ENCODE measurements at places on chromosomes 16 and 17.

- DNase-seq: no peak
These were observed 4.4 kb upstream of the SNX29 start for GRCh38 chr16:11972128-11972527.

DNA sequence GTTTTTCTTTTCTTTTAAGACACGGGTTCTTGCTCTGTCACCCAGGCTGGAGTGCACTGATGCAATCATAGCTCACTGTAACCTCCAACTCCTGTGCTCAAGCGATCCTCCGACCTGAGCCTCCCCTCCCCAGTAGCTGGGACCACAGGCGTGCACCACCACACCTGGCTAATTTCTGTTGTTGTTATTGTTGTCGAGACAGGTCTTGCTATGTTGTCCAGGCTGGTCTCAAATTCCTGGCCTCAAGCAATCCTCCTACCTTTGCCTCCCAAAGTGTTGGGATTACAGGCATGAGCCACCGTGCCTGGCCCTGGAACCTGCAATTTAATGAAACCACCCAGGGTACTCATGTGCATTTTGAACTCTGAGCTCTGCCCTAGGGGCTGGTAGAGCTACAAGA lies 24.1 kb downstream of the JUP start:
- DNase-seq: no peak

- no peak for DNase-seq
These were observed 178.0 kb upstream of the DYNLRB2 start for GRCh38 chr16:80362816-80363215.

DNA sequence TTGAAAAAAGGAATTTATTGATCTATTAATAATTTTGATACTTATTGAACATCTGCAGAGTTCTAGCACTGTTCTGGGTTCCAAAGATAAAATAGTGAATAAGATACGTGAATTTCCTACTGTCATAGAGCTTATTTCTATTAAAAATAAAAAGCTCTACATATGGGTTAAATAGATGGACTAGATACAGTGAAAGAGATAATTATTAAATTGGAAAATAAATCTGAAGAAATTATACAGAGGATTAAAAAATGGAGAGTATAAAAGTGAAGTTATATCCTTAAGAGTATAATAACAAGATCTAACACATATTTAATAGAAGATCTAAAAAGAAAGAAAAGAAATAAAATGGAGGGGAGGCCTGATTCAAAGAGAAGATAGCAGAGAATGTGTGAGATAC lies 10.1 kb upstream of the ABCA5 start:
- DNase-seq: no peak

DNA sequence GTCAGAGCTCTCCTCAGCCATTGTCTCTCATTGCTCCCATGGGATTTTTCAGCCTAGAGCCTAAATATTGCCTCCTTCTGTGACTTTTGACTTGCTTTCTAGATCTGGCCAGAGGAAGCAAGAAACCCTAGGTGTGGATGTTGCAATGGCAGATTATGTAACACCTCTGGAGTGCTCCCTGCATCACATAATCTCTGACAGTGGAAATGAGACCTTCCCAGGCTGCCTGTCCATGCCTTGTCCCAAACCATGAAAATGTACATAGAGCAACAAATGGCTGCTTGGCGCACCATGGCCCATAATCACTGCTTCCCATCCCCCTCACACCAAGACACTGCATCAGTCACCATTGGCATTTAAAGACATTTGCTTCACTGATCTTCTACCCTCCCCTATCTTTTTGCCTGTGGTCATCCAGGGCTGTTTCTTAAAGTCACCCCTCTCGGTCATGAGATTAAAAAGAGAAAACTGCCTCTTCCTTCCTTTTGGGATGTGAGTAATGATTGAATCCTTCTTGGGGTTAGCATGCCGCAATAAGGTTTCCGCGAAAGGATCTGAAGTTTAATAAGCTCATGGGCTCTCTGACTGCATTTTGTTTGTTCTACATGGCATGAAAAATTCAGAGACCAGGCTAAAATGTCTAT lies 34.2 kb upstream of the CCL2 start:
- DNase-seq: no peak

- DNase-seq: no peak
These were observed 35.7 kb downstream of the PECAM1 start for GRCh38 chr17:64354824-64355535.

GRCh38 chr16:11727796-11728543 lies 14.7 kb downstream of the TXNDC11 start:
- DNase-seq: no peak

DNA sequence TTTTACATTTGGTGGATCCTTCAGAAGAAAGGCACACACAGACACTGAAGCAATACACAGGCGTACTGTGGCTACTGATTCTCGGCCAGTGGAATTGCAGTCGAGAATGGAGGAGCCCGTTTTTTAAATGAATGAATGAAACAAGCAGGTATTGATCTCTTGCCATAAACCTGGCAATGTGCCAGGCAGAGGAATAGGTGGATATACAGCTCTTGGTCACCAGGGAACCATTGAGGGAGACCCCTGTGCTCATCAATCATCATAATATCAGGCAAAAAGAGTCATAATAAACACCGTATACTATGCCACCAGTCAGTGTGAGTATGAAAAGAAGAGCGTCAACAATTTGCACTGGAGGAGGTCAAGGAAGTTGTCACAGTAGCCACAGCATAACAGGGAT lies 140.3 kb upstream of the FOXF1 start:
- DNase-seq: no peak

- no peak for DNase-seq
These were observed 2.1 kb downstream of the SPAG9 start for GRCh38 chr17:51118330-51119195.

DNA sequence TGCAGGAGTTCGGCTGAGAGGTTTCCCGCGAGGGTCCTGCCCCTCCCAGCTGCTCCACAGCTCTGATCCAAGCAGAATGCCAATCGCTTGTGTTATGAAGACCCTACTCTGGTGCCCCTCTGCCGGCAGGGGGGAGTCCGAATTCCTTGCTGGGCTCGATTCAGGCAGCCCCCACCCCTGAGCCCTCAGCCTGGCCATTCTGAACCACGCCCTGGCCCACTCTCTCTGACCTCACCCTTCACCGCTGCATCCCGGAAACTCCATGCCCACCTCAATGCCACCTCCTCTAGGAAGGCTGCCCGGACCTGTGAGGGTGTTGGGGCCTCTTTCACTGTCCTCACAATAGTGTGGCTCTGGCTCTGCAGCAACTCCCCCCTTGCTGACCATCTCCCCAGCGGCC lies 7.9 kb upstream of the UBE2I start:
- DNase-seq: no peak

DNA sequence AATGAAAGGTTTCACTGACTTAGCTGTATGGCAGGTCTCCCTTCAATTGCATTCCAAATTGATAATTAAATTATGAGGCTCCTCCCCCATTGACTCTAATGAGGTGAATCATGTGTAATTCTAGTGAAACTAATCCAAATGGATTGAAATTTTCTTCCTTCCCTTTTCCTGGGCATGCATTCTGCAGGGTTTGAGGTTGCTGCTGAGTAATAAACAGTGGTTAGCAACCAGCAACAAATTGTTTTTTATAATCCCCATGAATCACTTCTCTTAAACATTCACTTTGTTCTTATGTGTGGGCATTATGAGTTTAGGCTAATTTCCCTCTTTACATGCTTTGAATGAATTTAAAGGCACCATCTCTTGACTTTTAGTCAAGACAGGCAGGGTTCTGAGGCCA lies 43.4 kb downstream of the MYOCD start:
- DNase-seq: no peak

- DNase-seq: no peak
These were observed 23.5 kb downstream of the GTF3C1 start for GRCh38 chr16:27526180-27526579.

DNA sequence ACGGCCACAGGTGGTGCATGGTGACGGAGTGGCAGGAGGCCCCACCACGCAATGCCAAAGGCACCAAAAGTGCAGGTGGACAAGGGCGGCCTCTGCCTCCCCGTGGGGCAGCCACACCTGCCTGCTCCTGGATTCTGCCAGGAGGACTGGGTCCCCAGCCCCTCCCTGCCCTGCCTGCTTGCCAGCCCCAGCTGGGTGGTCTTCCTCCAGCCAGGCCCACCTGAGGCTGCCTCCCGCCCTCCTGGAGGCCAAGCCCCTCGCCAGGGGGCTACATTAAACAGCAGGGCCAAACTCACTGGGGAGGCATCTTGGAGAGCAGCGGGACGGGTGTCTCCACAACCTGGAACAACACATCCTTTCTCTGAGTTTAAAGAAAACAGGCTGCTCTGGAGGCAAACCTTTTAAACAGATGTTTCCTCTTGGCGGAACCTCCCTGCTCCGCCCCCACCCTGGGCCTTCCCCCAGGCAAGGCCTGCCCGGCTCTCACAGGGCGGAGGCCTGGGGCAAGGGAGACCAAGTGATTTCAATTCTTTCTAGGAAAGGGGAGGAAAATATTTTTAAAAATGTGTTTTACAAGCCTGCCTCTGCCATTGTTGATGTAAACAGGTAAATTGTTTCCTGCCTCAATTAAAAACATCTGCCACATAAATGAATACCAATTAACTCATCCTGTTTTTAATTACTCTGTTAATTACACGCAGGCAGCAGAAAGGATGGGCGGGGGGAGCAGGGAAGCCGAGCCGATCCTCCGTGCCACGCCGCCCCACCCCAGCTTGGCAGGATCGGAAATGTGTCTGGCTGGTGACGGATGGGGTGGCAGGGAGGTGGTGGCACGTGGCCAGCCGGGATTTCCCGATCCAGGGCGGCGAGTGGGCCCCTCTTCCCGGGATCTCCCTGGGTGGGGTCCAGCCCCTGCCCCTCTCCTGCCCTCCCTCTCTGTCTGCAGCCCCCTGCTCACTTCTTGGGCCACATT lies 54.4 kb upstream of the PABPN1L start:
- no peak for DNase-seq

- DNase-seq: no peak
These were observed 41.1 kb downstream of the KLHDC4 start for GRCh38 chr16:87724490-87725291.

DNA sequence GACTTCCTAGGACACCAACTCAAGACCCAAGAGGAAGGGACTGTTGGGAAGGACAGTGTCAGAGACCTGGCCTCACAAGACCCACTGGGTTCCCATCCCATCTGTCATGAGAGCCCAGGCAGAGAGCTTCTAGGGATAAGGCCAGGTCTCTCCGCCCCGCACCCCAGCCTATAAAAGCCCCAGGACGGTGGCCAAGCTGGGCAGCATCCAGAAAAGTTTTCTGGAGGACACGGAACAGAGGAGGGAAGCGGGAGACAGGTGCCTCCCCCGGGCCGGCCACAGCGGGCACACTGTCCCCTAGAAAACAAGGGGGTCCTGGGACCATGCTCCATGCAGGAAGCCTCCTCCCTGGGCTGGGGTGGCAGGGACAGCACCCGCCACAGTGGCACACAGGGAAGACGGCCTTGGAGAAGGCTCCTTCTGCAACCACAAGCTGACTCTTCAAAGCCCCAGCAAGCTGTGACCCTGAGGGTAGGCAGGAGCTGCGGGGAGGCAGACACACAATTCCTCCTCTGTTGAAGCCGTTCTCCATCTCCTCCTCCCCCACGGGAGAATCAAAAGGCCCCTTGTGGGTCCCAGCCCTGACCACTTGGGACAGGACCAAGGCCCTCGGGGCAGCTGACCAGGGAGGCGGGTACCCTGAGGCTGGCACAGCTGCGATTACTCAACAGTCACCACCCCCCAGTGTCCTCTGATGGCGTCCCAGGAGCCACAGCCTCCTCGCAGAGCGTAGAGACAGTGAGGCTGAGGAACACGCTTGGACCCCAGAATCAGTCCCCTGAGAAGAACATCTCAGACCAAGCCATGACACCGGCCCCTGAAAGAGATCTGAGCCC lies 26.1 kb downstream of the TRPV3 start:
- no peak for DNase-seq

GRCh38 chr16:81214745-81215166 lies 23.7 kb upstream of the BCO1 start:
- DNase-seq: no peak

GRCh38 chr17:61570118-61570517 lies 20.9 kb downstream of the NACA2 start:
- DNase-seq: no peak

GRCh38 chr17:77908501-77908900 lies 50.0 kb upstream of the TNRC6C start:
- DNase-seq: no peak

- no peak for DNase-seq
These were observed 51.9 kb downstream of the COG7 start for GRCh38 chr16:23401139-23401538.

DNA sequence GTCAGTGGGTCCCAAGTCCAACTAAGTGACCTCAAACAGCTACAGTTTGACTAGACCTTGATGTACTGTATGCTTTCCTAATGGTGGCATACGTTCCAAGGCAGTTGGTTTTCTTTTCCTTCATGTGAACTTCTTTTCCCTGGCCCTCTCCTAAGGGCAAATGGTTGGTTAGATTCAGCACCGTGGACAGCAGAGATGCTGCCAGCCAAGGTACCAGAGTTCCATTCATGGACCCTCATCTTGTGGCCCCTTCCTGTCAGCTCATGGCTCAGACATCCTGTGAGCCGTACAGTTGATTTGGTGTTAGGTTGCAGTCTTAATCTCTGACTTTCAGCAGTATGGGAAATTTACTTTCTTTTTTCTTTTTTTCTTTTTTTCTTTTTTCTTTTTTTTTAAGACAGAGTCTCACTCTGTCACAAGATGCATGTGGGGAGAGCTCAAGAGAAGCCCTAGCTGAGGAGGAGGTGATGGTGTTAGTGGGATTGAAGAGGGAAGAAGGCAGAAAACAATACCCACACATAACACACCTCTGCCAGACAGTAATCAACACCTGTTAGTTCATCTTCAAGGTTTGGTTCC lies 122.4 kb downstream of the USP31 start:
- DNase-seq: peak; percentile 86

DNA sequence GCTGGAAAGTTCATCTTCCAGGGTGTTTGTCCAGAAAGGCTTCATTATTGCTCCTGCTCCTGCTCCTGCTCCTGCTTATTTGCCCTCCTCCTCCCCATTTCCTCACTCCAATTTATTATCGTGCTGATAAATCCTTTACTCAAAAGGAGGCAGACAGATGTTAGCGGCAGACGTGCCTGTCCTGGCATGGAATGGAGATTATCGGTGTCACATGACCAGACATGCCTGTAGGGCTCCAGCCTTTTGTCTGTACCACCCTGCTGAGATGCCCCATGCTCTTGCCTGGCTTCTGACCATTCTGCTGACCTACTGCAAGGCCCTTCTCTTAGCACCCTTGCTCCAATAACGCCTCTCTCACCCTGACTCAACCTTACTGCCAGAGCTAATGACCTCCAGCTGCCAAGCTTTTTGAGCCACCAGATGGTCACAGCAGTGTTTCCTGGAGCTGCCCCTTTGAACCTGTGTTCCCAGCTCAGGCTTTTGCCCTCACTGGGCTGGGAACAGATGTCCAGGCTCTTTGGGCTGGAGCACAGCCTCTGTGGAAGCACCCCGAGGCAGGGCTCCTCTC lies 12.8 kb downstream of the DNAH9 start:
- DNase-seq: no peak

- DNase-seq: no peak
These were observed 8.6 kb upstream of the NXPH3 start for GRCh38 chr17:49567104-49567521.

DNA sequence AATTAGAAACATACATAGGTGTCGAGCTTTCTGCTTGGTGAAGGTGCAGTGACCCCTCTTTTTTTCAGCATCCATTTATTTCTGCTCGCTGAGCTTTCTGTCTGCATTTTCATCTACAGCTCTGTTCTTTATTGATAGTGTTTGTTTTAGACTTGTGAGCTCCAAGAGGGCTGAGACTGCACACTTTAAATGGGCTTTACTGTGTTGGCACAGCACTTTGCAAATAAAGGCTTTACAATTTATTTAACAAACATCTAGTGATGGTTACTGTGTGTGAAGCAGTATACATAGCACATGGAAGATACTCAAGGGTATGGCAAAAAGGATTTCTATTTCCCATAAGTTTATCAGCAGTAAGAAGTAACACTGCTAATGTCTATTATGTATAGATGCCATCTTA lies 563.7 kb upstream of the HSBP1 start:
- DNase-seq: no peak

- peak; percentile 57 for DNase-seq
These were observed 18.2 kb upstream of the ABCA10 start for GRCh38 chr17:69246726-69247375.

Measured in left kidney (tissue), 8 donors.